Right forelimb (tissue), 1 donor: ENCODE measurements at places on chromosomes 12 and 14.

DNA sequence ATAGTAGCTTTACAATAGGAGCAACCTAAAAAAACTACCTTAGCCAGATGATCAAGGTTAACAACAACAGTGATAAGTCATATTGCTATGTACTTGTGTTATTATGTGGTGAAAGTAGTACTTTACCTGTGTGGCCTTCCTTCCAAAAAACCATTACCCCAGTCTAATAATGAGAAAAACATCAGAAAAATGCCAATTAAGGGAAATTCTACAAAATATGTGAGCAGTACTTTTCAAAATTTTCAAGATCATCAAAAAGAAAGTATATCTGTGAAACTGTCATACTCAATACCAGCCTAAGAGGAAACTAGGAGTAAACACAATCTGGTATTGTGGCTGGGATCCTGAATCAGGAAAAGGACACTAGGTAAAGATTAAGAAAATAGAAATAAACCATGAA is 165.3 kb upstream of the PKP2 start:
- DNase-seq: no peak

DNA sequence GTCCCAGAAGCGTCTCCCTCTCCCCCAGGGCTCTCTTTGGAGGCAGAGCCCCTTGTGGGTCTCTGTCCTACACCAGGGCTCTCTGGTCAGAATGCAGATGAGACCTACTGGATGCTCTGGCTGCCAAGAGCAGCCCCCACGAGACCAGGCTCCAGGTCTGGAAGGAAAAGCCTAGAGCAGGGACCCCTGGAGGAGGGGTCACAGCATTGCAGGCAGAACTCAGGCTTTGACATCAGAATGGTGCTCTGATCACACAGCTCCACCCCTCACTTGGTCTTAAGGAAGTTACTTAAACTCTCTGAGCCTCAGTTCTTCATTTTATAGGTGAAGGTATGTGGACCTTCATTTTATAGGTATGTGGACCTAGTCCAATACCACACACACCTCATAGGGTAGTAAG is 83.1 kb downstream of the ARL6IP4 start:
- DNase-seq: no peak

DNA sequence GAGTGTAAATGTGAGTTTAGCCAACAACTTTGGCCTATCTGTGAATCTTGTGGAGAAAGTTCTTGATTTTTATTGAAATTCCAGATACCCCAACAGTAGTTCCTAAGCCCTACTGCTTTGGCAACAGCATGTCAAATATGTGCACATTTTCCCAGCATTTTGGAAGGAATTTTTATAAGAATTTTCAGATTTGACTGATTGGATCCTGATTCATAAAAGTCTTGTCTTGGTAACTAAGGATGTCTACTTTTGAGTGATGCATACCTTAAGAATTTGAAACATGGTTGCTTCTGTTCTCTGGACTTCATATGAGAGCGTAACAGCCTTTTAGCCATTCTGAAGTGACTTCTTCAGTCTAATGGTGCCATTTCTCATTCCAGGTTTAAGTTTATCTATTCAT is 106.7 kb downstream of the ANO4 start:
- no peak for DNase-seq

GRCh38 chr12:101501410-101501995 is 26.4 kb downstream of the SPIC start:
- no peak for DNase-seq

DNA sequence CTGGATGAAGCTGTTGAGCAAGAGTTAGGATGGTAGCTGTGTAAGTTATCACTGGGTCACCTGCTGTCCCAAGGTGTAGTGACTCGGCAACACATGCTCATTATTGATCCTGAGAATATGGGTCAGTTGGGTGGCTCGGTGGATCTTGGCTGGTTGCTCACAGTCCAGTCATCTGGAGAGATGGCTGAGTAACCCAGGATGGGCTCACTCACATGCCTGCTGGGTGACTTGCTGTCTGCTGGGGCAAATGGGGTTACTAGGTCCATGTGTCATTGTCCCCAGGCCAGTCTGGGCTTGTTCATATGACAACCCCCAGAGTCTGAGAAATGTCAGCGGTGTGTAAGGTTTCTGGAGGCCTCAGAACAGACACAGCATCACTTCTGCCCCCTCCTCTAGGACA is 69.5 kb downstream of the SLC15A4 start:
- DNase-seq: no peak

DNA sequence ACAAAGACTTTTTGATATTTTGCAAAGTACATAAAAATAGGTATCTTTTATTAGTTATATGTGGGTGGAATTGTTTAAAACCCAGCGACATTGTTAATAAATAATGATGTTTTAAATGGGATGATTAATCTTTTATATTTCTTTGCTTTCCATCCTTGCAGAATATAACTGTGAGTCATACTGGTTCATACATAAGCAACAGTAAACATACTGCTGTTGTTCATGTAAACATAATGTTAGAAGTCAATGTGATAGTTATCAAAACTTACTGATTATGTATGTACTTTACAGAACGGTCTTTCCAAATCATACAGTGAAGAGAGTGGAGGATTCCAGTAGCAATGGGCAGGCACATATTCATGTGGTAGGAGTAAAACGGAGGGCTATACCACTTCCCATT is 119.8 kb downstream of the ARID2 start:
- DNase-seq: no peak

- DNase-seq: no peak
Observed at GRCh38 chr12:69994724-69995173, 169.7 kb downstream of the MYRFL start.

- DNase-seq: no peak
Observed at GRCh38 chr12:130828895-130829294, 10.2 kb downstream of the STX2 start.

GRCh38 chr14:68691031-68691791 is 101.7 kb downstream of the ZFP36L1 start:
- DNase-seq: no peak

DNA sequence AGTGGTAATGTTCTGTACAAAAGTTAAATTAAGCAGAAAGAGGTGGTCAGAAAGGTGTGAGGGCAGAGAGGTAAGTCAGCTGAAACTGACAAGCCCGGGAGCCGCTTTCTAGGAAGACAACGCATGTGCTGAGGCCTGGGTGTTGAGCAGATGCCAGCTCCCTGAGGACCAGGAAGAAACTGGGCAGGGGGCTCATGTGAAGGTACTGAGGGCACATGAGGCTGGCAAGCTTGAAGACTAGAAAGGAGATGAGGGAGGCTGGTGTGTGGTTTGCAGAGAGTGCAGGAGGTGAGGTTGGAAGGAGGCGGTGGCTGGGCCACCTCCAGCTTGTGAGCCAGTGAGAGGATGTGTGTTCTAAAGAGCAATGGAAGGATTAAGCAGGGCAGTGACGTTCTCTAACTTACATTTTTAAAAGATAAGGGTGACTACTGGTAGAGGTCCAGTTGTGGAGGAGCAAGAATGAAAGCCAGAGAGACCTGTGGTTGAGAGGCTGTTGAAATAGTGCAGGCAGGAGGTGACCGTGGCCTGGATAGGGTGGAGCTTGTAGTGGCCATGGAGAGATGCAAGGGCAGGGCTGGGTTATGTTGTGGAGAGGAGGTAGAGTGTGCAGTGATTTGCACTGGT is 29.1 kb downstream of the ZNF664 start:
- DNase-seq: no peak

DNA sequence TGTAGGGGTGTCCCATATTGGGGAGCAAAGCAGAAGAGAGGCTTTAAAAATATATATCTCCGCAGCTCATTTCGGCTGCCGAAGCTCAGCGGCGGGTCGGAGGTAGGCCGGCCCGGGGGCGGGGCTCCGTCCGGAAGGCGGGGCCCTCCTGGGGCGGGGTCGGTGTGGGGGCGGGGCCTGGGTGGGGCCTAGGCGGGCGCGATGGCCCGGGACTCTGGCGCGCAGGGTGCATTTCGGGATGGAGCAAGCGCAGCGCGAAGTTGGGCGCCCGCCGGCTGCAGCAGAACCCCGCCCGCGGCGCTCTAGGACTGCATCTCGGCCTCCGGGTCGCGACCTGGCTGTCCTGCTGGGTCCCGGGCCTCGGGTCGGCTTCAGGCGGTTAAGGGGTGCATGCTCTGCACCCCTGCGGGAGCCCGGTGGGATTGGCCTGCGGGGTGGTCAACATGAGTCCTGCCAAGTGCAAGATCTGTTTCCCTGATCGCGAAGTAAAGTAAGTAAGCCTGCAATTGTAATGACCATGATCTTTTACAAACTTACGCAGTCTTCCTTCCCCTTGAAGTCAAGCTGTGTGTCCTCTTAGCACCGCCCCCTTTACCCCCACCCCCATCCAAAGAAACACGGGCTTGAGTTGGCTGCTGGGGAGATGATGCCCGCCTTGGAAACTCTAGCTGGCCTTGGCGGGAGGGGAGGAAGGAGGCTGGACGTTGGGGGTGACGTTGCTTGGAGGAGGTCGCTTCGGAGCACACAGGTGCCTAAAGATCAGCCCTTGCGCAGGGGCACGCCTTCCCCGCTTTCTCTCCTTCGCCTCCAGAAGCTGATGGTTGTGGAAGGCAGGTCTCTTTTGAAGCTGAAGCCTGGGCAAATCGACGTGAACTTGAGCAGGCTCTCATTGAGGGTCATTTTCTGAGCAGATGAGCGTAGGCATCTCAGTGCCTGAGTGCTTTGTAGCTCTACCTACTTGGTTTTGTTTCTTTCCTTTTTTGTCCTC is 38.4 kb downstream of the ACACB start:
- DNase-seq: peak; percentile 91

- DNase-seq: no peak
Observed at GRCh38 chr12:37545759-37546158, 770.8 kb upstream of the ALG10B start.

- DNase-seq: no peak
Observed at GRCh38 chr12:80709811-80710726, 2.6 kb downstream of the MYF6 start.

DNA sequence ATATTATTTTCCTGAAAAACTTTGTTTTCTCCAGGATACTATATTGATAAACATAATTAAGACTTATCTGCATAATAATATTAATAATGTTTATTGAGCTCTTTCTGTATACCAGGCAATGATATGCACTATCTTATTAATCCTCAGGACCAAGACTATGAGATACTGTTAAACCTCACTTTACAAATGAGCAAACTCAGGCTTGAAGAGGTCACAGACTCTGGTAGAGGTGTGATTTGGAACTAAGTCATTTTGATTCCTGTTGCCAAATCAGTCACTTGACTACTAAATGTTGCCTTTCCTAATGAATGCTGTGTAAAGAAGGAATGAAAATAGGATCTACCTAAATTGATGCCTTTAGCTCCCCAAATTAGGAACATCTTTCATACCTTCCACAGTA is 7.3 kb downstream of the SLC39A9 start:
- no peak for DNase-seq

DNA sequence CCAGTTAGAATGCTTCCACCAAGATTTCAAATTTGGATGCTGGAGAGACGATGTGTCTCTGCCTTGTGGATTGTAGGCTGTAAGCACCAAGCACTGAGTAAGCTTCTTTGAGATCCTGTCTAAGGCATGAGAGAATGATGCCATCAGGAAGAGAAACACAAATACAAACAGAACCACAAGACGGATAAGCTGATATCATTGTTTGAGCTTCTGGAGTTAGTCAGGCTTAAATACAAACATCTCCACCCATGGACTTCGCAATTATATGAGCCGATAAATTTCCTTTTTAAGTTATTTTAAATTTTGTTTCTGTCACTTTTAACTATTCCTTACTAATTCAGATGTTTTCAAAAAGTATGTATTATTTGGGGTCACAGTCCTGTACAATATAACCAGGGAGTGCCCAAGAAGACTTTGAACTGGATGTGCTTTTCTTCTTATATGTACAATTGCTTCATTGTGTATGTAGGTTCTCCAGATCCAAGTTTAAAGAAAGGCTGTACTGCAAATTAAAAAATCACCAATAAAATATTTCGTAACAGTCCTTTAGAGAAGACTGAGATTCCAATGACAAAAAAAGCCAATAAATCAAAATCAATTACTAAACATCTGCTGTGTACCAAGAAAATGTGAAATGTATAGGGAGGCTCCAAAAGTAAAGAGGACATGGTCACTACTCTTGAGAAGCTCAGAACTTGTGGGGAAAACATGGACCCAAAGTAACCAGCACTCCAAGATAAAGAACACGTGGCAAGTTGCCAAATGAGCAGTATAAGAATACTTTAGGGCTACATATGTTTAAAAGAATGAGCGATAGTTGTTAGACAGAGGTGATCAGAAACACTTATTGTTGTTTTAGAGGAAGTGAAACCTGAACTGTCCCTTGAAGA is 274.1 kb downstream of the ADAMTS20 start:
- DNase-seq: no peak

GRCh38 chr12:124524231-124524925 is 43.0 kb downstream of the NCOR2 start:
- DNase-seq: no peak

GRCh38 chr14:59282378-59282765 is 93.9 kb downstream of the DAAM1 start:
- DNase-seq: no peak

GRCh38 chr14:61347826-61348443 is 26.6 kb downstream of the PRKCH start:
- no peak for DNase-seq

DNA sequence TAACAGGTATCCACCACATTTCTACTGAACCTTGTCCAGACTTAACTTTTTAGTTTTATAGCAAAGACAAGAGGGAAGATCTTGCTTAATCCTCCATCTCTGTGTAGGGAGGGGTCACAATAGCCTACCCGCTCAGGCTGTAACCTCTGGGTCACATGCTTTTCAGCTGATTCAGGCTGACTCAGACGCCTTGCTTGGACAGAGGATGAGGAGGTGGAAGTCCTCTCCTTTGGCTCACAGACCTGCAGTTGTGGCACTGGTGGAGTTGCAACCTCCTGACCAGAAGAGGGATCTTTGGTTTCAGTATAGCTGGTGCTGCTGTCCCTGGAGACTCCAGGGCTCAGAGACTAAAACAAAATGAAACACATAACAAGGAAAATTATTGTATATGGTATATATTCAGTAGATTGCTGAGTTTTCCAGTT is 16.2 kb downstream of the ACIN1 start:
- no peak for DNase-seq

GRCh38 chr12:32134101-32134888 is 27.6 kb downstream of the BICD1 start:
- DNase-seq: no peak

GRCh38 chr12:79217306-79217705 is 352.7 kb downstream of the SYT1 start:
- DNase-seq: no peak

DNA sequence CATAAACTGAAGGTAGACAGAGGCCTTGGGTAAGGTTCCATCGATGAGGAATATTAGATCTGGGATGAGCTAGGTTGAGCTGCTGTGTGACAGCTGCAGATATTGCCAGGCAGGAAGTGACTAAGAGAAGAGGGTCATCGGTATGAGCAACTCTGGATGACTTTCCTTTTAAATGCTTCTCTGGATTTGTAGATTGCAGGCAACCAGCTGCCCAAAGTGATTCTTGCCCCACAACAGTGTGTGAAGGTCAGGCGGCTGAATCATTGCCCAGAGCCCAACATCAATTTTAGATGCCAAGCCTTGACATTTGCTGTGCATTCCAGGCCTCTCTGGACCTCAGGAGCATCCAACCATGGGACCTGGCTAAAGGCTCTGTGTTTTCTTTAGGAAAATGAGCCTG is 255.9 kb downstream of the DPF3 start:
- no peak for DNase-seq

GRCh38 chr14:65783576-65783975 is 371.0 kb downstream of the FUT8 start:
- no peak for DNase-seq
